ENCODE measurements at places on chromosomes 1 and 21.

- peak; percentile 51 for DNase-seq
These were observed 7.2 kb upstream of the FBXO28 start for GRCh38 chr1:224106568-224107281.

GRCh38 chr21:26147535-26147934 is 23.0 kb downstream of the APP start:
- DNase-seq, result no peak

DNA sequence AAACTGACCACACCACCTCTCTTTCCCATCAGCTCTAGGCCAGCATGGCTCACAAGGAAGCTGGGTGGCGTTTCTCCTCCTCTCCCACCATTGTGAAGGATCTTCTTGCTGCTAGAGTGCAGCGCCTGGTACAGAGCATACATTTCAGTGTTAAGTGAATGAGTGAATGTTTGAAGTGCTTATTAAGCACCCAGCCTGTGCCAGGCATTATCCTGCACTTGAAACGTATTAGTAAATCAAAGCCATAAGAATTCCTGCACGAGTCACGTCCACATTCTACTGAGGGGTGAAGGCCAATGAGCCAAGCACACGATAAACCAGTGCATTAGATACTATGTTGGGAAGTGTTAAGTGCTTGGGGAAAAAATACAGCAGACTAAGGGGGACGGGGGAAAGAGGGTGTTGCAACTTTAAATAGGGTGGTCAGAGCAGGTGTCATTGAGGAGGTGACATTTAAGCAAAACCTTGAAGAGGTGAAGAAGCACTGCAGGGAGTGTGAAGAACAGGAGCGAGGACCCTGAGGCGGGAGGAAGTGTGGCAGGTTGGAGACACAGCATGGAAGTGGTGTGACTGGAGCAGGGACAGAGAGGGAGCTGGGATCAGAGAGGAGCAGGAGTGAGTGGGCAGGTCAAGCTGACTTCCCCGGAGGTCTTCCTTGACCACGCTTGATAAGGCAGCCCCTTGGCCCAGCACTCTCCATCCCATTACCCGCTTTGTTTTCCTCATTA is 48.5 kb upstream of the LRRN2 start:
- no peak for DNase-seq

GRCh38 chr1:24400065-24400464 is 13.5 kb downstream of the STPG1 start:
- DNase-seq, result no peak

- DNase-seq, result peak; percentile 54
These were observed 1.9 kb upstream of the TTLL10 start for GRCh38 chr1:1171546-1172340.

- DNase-seq, result no peak
These were observed 175.9 kb downstream of the GREM2 start for GRCh38 chr1:240435996-240436566.

DNA sequence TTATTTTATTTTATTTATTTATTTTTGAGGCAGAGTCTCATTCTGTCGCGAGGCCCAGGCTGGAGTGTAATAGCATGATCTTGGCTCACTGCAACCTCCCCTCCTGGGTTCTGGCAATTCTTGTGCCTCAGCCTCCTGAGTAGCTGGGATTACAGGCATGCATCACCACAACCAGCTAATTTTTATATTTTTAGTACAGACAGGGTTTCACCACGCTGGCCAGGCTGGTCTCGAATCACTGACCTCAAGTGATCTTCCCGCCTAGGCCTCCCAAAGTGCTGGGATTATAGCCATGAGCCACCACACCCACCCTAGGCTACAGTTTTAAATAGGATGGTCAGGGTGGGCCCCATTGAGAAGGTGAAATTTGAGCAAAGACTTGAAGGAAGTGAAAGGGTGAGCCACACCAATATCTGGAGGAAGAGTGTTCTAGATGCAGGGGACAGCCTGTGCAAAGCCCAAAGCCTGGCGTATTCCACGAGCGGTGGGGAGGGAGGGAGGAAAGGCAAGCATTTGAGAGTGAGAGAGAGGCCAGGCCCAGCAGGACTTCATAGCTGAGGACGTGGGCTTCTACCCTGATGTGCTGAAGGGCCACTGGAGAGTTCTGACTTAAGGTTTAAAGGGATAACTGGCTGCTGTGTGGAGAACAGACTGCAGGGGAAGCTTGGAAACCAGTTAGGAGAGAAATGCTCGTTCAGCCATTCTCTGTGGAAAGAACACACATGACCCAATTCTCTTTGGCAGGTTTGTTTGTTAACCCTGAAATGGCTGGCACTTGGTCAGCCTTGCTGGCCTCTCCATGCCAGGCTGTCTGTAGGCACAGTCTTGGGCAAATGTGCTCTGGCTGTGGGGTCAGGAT is 62.6 kb upstream of the FAM20B start:
- no peak for DNase-seq

DNA sequence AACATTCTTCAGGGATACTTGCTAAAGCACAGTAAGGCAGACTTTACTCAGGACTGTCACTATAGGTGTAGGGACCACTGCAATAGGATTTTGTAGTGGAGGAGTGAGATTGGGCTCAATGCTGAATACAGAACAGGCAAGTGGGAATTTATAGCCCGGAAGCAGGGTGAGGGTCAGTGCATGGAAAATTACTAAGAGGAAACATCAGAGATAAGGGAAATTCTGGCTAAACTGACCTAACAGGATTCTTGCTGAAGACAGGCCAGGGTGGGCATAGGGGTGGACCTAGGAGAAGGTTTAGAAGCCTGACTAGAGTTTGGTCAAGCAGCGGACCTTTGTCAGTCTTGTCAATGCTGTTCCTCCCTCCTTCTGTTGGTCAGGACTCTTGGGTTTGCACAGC is 20.8 kb upstream of the ZNF362 start:
- DNase-seq, result no peak

GRCh38 chr1:184068354-184068753 is 16.8 kb downstream of the TSEN15 start:
- no peak for DNase-seq

All from Peyer's patch (tissue), 4 donors.